OCI-LY7 (cell line): ENCODE measurements at places on chromosomes 7 and 10. TPM values are rescaled to one million over a fixed set of nuclear protein-coding genes. Genes with fewer than 3 reads are reported as not detected.

TMEM139 gene
- total RNA-seq, result 0.46 and 0.48 TPM in 2 replicates

GSTO1 gene
- 1.7 and 2.6 TPM in 2 replicates for total RNA-seq

DGKB gene
- not detected in 2 replicates for total RNA-seq

TEX36 gene
- total RNA-seq, result not detected in 2 replicates

CFTR gene
- total RNA-seq, result not detected in 2 replicates

TRIM73 gene
- 22.3 and 26.2 TPM in 2 replicates for total RNA-seq

GPER1 gene
- 44.7 and 75.9 TPM in 2 replicates for total RNA-seq

PHF14 gene
- total RNA-seq, result 51.4 and 55.5 TPM in 2 replicates

ZNF511 gene
- total RNA-seq, result 60.6 and 68.8 TPM in 2 replicates

NFE2L3 gene
- 12.3 and 12.6 TPM in 2 replicates for total RNA-seq

CNTNAP2 gene
- total RNA-seq, result 0.41 TPM in 1 of 2 replicates, not detected in the other

MBL2 gene
- not detected in 2 replicates for total RNA-seq

KLHL7 gene
- 30.2 and 35.2 TPM in 2 replicates for total RNA-seq

FAM221A gene
- 9.2 and 9.8 TPM in 2 replicates for total RNA-seq

COL1A2 gene
- total RNA-seq, result not detected in 2 replicates

ICA1 gene
- total RNA-seq, result 0.49 and 0.50 TPM in 2 replicates

SRRM3 gene
- not detected in 2 replicates for total RNA-seq

CPA2 gene
- not detected in 2 replicates for total RNA-seq

COG5 gene
- 40.1 and 40.9 TPM in 2 replicates for total RNA-seq

OR6B1 gene
- total RNA-seq, result not detected in 2 replicates

PROSER2 gene
- not detected in 2 replicates for total RNA-seq

GSDME gene
- 33.0 and 47.0 TPM in 2 replicates for total RNA-seq

HYAL4 gene
- not detected in 2 replicates for total RNA-seq

CTNNA3 gene
- total RNA-seq, result 0.68 TPM in 1 of 2 replicates, not detected in the other

SCIN gene
- total RNA-seq, result not detected in 2 replicates

DENND2A gene
- total RNA-seq, result 0.13 TPM in 1 of 2 replicates, not detected in the other

TRPV5 gene
- total RNA-seq, result not detected in 2 replicates

GPC2 gene
- 23.2 and 31.7 TPM in 2 replicates for total RNA-seq

NEBL gene
- total RNA-seq, result 1.1 and 1.3 TPM in 2 replicates

SH2D4B gene
- total RNA-seq, result not detected in 2 replicates

ELMO1 gene
- total RNA-seq, result 101 and 110 TPM in 2 replicates

SYNPO2L gene
- total RNA-seq, result not detected in 2 replicates

INHBA gene
- total RNA-seq, result not detected in 2 replicates

CTAGE8 gene
- total RNA-seq, result not detected in 2 replicates

EVX1 gene
- not detected in 2 replicates for total RNA-seq

IGF2BP3 gene
- total RNA-seq, result 94.3 and 108 TPM in 2 replicates

LAMB1 gene
- 0.17 TPM in 1 of 2 replicates, not detected in the other for total RNA-seq

EBLN1 gene
- not detected in 2 replicates for total RNA-seq

CAMK2B gene
- total RNA-seq, result 0.92 and 1.1 TPM in 2 replicates
